ENCODE measurements at places on chromosomes 5 and 9.

DNA sequence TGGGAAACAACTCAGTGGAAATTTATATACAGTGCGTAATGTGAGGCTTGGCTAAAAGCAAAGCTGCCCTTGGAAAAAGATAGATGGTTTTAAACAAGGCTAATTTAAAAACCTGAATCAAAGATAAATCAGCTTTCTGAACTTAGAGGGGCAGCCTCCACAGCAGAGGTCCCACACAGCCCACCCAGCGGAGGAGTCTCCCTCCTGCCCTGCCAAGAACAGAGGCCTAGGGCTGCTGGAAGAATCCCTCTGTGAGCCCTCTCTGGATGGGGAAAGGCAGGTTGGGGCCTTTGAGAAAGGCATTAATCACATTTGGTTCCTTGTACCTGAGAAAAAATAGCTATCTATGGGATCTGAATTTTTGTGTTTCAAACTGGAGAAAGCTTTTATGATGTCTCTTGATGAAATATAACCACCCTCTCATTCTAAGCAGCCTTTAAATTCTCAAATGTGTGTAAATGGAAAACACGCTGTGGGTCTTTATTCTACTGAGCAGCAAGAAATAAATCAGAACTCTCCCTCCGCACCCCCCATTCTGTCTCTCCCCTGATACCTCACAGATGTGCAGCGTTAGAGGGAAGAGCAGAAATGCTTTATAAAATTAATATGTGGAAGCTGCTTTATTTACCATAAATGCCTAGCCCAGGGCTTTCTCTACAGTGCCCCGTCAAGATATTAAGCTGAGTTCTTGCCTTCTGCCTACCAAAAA is 329.2 kb downstream of the EFNA5 start:
- DNase-seq: peak; percentile 55

DNA sequence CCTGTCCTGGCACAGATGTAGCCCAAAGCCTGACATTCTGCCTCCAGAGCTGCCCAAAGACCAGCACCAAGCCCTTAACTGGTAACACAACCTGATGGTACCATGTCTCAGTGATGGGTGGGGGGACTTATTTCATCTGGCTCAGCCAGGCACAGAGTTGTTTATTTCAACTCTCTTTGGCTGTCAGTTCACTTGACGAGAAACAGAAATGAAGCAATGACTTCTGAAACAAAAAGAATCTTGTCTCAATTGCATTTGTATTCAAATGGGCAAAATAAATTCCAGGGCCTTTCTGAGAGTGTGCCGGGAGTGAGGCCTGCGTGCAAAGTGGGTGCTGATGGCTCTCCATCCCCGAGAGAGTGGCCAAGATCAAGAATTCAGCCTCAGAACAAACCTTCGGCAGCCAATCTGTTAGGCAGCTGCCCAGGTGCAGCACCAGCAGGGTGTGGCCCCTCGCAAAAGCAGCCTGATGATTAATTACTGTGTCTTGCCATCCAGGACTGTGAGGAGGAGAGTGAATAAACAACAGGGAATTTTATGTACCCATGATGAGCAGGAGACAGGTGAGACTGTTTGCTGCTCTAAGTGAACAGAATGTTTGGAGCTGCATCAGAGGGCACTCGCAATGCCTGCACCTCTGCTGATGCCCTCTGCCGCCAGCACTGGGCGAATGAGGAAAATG is 238.0 kb downstream of the HSPA4 start:
- DNase-seq: no peak

GRCh38 chr5:110900829-110901228 is 162.0 kb downstream of the SLC25A46 start:
- no peak for DNase-seq

DNA sequence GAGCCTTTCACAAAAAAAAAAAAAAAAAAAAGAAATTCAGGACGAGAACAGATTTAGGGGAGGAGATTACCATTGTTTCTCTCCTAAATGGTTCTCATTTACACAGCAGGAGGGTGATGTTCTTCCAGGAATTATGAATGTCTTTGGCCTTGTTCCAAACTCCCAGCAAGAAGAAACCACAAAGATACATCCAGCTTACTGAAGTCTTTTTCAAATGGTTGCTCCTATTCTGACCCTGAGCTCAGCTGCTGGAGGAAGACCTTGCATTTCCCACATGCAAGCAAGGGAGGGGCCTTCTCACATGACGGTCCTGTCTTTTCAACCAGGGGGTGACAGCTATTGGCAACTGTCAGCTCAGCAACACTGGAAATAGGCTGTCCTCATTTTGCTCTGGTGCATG is 203.0 kb upstream of the VLDLR start:
- DNase-seq: no peak

DNA sequence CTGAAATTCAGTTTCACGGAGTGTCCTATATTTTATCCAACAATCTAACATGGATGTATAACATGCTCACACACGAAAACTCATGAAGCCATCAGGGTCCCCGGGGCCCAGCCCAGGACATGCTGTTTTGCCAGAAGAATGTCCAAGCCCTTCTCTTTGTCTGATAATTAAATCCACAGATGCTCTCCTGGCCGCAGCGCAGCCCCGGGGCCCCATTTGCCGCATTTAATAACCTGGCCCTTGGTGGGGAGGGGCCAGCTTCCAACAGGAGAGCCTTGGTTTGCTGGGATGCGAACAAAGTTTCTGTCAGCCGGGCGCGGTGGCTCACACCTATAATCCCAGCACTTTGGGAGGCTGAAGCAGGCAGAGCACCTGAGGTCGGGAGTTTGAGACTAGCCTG is 30.0 kb downstream of the PLPP7 start:
- DNase-seq: no peak
